ENCODE measurements at places on chromosomes 7 and 10.

DNA sequence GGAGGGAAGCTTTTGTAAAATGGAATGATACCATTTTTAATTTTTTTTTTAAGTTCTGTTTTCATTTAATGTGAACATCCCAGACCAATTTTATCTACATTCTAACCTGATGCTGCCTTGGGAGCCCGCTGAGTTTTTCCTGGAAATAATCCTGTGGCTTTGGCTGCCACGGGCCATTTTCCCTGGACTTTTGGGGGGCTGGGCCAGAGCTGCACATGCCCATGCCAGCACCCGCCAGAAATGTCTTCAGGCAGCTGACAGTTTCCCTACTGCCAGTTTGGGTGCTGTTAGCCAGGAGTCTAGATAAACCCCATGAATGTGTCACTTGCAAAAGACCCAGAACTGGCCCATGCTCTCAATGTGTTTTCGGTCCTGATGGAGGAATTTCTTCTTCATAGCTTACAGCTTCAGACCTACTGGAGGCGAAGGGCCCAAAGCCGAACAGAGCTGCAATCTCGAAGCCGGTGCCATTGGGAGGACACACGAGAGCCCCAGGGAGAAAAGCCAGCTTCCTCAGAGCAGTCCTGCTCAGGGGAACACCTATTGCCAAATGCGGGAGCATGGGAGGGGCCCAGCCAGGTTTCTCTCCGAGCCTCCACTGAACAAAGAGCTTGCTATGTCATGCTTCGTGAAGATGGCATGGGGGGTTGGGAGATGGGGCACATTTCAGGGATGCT is 444.2 kb upstream of the MKI67 start:
- no peak for DNase-seq

DNA sequence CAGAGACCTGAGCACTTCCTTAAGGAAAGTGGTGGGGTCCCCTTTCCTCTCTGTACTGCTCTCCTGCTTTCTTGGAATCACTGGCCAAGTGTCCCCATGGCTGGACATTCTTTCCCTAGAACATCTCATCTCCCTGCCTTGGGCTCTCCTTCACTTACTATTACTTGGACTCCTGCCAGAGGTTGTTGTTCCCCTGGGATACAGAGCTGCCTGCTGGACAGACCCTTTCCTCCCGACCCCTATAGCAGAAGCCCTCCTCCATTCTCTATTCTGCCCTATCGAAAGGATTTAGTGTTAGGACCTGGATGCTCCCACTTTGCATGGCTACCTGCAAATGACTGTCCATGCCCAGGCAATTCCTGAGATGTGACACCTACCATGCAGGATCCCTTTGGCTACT is 164.3 kb upstream of the PODXL start:
- DNase-seq, result no peak

- no peak for DNase-seq
These were observed 145.7 kb upstream of the AHR start for GRCh38 chr7:17152721-17153120.

- DNase-seq, result no peak
These were observed 51.6 kb downstream of the PTPRZ1 start for GRCh38 chr7:121924269-121925186.

- DNase-seq, result no peak
These were observed 527 bp downstream of the PDIA4 start for GRCh38 chr7:149027611-149028345.

DNA sequence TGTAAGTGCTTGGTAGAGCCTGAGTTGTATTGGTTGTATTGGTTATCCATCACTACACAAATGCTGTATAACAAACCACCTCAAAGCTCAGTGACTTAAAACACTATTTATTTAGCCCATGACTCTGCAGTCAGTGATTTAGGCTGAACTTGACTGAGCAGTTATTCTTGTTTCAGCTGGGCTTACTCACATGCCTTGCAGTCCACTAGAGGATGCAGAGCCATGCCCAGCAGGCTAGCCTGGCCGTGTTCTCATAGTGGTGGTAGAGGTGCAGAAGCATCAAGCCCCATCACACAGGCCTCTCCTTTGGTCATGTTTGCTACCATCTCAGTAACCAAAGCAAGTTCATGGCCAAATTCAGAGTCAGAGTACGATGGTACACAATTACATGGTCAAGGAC is 43.9 kb downstream of the LUC7L2 start:
- DNase-seq, result no peak

DNA sequence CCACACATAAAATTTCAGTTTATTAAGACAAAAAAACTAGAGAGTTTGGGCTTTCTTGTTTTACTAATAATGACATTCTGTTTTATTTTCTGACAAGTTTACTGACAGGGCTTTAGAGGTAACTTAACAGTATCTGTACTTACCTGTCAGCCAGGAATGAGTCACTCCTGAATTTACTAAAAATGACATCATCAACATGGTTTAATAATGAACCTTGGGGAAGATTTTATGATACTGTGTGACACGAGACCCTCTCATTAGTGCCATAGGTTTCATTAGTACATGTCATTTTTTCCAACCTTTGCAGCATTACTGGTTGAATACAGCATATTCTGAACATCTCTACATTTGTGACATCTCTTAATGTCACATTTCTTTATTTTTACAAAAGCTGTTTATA is 131.1 kb downstream of the KCND2 start:
- no peak for DNase-seq

- DNase-seq, result no peak
These were observed 35.6 kb downstream of the CDH23 start for GRCh38 chr10:71432101-71432905.

- DNase-seq, result no peak
These were observed 30.2 kb downstream of the NPTX2 start for GRCh38 chr7:98647326-98647725.

GRCh38 chr7:24764972-24765744 is 7.9 kb upstream of the GSDME start:
- no peak for DNase-seq

- DNase-seq, result no peak
These were observed 8.6 kb downstream of the PDE6C start for GRCh38 chr10:93620925-93621324.

DNA sequence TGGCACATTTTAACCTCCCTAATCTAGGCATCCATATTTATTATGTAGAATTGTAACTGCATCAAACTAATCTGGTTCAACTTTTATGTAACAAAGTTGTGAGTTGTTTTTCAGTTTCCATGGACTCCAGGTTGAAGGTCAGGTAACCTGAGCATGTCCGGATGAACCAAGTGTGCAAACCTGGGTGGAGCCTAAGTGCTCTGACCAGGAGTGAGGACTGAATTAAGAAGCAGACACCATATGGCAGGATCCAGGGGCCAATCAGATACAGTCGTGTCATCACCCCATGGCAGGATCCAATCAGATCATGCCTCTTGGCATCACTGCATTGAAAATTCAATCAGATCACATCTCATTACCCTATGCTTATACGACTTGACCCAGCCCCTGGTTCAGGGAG is 41.2 kb upstream of the PHYHIPL start:
- DNase-seq, result no peak

GRCh38 chr7:27303026-27303425 is 60.4 kb downstream of the EVX1 start:
- no peak for DNase-seq

- DNase-seq, result no peak
These were observed 1.4 kb downstream of the EPHB4 start for GRCh38 chr7:100825751-100826513.

GRCh38 chr10:97748116-97748515 is 11.2 kb downstream of the ZFYVE27 start:
- DNase-seq, result no peak

- DNase-seq, result no peak
These were observed 80.3 kb upstream of the CREB5 start for GRCh38 chr7:28332046-28332445.

GRCh38 chr7:140223515-140224221 is 46.9 kb upstream of the KDM7A start:
- DNase-seq, result no peak

GRCh38 chr10:58856508-58857240 is 319.8 kb upstream of the PHYHIPL start:
- no peak for DNase-seq

DNA sequence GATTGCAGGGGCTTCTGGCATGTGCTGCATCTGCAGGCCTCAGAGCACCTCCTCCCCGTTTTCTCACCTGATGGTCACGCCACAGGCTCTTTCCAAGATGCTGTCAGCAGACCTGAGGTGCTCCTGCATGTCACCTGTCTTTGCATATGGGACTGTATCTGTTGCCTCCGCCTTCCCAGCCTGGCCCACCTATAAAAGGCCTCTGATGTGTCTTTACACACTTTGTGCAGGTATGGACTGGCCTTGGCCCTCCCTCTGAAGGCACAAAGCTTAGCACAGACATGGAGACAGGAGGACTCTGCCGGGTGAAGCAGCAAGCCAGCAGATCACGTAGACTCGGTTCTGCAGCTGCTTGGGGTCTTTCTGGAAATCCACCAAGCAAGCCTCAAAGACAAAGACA is 220.9 kb upstream of the PPP2R2D start:
- DNase-seq, result no peak

DNA sequence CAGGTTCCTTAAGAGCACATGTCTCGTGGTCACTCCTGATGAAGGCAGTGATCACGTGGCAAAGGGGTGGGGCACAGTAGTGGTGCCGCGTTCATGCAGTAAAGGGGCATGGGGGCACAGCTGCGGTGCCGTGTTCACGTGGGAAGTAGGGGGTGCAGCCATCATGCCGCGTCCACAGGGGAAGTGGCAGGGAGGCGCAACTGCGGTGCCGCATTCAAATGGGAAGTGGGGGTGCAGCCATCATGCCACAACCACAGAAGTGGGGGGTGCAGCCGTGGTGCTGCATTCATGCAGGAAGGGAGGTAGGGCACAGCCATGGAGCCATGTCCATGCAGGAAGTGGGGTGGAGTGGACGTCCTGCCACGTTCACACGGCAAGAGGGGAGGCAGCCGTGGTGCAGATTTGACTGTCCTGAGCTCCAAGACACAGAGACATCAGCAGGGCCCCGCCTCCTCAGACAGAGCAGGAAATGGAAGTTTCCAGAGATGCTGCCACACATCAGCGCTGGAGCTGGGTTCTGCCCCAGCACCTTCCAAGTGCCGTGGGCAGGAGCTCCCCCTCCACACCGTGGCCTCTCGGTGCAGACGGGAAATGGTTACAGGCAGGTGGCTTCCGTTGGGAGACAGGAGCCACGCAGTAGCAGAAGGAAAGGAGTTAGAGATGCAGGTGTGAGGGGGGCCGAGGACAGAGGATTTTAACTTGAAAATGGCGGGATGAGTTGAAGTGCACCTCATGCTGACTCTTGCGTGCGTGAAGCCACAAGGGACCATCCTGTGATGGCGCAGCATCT is 95.0 kb upstream of the DDC start:
- peak; percentile 40 for DNase-seq

All from C1 segment of cervical spinal cord (tissue), 14 donors.